ENCODE measurements at places on chromosomes 6 and 20. TPM values are rescaled to one million over a fixed set of nuclear protein-coding genes. Genes with fewer than 3 reads are reported as not detected.

CAGE1 gene
- 0.07 TPM for total RNA-seq

HLA-DOB gene
- total RNA-seq, result 1.6 TPM

DNA sequence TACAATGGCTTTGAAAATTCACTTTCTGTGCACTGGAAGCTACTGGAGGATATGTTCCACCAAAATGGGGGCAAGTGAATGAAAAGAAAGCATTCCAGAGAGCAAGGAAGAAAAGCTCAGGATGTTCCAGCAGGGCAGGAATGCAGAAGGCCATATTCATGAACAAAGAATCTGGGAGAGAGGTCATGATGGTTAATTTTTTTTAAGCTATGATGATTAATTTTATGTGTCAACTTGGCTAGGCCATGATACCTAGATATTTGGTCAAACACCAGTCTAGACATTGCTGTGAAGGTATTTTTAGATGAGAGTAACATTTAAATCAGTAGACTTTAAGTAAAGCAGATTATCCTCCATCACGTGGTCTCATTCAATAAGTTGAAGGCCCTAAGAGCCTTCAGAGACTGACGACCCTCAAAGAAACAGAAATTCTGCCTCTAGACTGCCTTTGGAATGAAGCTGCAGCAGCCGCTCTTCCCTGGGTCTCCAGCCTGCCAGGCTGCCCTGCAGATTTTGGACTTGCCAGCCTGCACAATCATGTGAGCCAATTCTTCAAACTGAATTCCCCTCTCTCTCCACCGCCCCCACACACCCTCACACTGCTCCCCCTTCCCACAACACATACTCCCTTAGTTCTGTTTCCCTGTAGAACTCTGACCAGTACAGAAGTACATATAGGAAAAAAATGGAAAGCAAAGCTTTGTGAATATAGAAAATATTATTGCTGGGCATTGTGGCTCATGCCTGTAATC is 20.1 kb upstream of the GCM1 start:
- H3K27ac ChIP-seq, result no peak overlapping the region
- no peaks in the 10 kb centered on the region for H3K27me3 ChIP-seq
- DNase-seq, result no peak
- no peaks in the 10 kb centered on the region for H3K4me1 ChIP-seq

- H3K4me1 ChIP-seq, result no peaks in the 10 kb centered on the region
- no peak for DNase-seq
- no peaks in the 10 kb centered on the region for H3K36me3 ChIP-seq
- no peaks in the 10 kb centered on the region for H3K27me3 ChIP-seq
- H3K27ac ChIP-seq, result no peak overlapping the region
- no peak overlapping the region for H3K4me3 ChIP-seq
Measured at GRCh38 chr20:7302250-7302649, 534.8 kb downstream of the BMP2 start.

GRCh38 chr6:155958550-155958949 is 502.9 kb upstream of the NOX3 start:
- no peak for DNase-seq
- no peaks in the 10 kb centered on the region for H3K27me3 ChIP-seq
- no peak overlapping the region for H3K27ac ChIP-seq
- no peak overlapping the region for H3K4me3 ChIP-seq
- no peaks in the 10 kb centered on the region for H3K36me3 ChIP-seq

DNA sequence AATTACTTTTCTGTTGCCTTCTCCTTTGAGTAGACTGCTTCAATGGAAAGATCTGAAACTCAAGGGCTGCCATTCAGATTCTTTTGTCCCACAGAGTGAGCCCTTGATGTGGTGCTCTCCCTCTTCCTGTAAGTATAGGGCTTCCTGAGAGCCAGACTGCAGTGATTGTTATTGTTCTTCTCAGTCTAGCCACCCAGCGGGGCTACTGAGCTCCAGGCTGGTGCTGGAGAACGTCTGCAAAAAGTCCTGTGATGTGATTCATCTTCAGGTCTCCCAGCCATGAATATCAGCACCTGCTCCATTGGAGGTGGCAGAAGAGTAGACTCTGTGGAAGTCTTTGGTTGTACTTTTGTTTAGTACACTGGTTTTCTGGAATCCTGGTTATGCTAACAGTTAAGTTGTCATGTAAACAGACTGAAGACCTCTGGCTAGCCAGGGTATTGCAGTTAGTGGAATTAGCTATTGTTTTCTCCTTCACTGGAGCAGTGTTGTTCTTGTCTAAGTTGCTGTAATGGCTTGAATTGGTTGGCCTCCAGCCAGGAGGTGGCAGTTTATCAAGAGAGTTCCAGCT is 240.9 kb downstream of the COL12A1 start:
- no peak overlapping the region for H3K4me3 ChIP-seq
- no peak for DNase-seq
- H3K36me3 ChIP-seq, result no peaks in the 10 kb centered on the region
- H3K27ac ChIP-seq, result no peak overlapping the region

All from activated CD4-positive, alpha-beta T cell treated with anti-CD3 and anti-CD28 coated beads for 36 hours (primary cell).